ENCODE measurements at places on chromosomes 7 and 10. TPM values are rescaled to one million over a fixed set of nuclear protein-coding genes. Genes with fewer than 3 reads are reported as not detected.

- no peaks in the 10 kb centered on the region for H3K36me3 ChIP-seq
- no peaks in the 10 kb centered on the region for H3K27me3 ChIP-seq
- peak; percentile 81 for DNase-seq
- H3K4me1 ChIP-seq, result no peaks in the 10 kb centered on the region
- no peak overlapping the region for H3K4me3 ChIP-seq
Measured at GRCh38 chr10:71092812-71093401, 119.5 kb upstream of the UNC5B start.

DNA sequence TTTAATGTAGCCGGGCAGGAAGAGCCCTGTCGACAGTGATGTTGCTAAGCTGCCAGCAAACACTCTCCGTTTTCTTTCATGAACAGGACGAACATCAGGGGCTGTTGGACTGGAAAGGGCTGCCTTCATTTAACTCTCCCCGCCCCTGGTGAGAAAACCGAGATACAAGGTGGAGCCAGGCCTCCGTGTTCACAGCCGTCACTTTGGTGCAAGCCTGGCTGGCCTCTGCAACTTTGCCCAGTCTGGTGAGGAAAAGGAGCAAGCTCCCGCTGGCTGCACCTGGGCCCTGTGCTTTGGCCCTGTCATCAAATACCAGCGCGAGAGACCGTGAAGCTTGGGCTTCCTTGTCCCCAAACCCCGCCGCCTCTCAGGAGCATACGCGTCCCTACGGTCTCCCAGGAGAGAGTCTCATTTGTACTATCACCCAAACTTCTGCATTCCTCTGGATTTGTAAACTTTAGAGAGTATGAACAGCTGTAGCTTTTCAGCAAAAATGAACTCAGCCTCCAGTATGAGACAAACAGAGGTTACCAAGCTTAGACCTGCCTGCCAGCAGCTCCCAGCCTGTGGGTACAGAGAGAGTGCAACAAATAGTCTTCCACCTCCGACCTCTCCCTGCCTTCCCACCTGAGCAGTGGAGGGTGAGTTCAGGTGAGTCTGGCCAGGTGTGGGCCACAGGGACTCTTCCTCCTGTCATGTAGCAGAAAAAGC lies 445.3 kb upstream of the MGMT start:
- no peak for DNase-seq
- H3K4me3 ChIP-seq, result no peak overlapping the region
- peaks cover 21% of the 10 kb centered on the region for H3K4me1 ChIP-seq
- no peaks in the 10 kb centered on the region for H3K27me3 ChIP-seq

GRCh38 chr10:93468461-93469213 lies 13.5 kb downstream of the MYOF start:
- H3K4me3 ChIP-seq, result no peak overlapping the region
- H3K27me3 ChIP-seq, result no peaks in the 10 kb centered on the region
- DNase-seq, result no peak
- H3K4me1 ChIP-seq, result peaks cover 94% of the 10 kb centered on the region

DNA sequence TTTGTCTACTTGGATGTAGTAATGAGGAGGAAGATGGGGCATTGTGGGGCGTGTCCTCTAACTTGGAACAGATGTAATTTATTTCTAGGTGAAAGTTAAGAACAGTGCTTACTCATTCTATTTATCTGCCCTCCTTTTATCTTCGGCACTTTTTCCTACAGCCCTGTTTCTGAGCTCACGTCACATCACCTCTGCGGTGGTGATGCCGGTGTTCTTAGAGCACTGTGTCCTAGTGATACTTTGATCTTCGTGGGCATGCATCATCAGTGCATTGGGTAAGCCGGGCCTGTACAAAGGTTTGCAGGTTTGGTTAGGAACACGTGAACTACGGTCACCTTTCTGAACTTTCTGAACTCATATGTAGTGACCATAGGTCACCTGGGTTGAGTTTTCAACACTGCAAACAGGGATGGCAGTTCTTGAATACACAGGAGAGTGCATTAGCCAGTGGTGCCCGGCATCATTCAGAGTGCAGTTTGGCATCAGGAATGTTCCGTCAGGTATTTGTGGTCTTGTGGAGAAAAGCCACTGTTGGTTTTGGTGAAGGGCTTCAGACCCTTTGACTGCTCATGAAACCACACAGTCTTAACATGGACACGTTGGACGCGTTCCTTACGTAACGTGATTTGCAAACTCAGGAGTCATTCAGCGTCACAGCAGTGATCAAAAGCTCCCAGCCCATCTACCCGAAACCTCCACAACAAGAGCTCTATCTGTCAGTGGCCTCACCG lies 5.6 kb downstream of the POR start:
- no peaks in the 10 kb centered on the region for H3K27me3 ChIP-seq
- no peak for DNase-seq
- peaks cover 4% of the 10 kb centered on the region for H3K36me3 ChIP-seq
- H3K4me3 ChIP-seq, result no peak overlapping the region

DNA sequence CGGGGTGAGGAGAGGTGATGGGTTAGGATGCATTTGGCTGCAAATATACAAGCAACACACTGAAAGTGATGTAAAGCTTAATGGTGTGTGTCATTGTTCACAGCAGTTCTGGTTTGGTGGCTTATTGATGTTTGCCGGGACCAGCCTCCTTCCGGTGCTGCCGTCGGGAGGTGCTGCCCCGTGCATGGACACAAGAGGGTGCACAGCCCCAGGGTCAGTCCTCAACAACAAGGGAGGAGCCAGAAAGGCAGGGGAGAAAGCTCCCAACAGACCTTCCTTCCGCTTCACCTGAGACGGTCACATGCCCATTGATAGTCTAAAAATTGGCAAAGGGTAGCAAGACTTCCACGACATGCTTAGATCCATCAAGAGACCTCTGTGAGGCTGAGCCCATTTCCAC lies 9.5 kb downstream of the RNF32 start:
- no peaks in the 10 kb centered on the region for H3K4me1 ChIP-seq
- H3K4me3 ChIP-seq, result no peak overlapping the region
- DNase-seq, result no peak
- no peaks in the 10 kb centered on the region for H3K27me3 ChIP-seq

GRCh38 chr10:47167591-47167990 lies 132.4 kb upstream of the GDF10 start:
- no peak overlapping the region for H3K4me3 ChIP-seq
- DNase-seq, result no peak
- peak overlapping the region; percentile 35 for H3K27ac ChIP-seq
- no peaks in the 10 kb centered on the region for H3K36me3 ChIP-seq
- H3K27me3 ChIP-seq, result no peaks in the 10 kb centered on the region
- peaks cover 26% of the 10 kb centered on the region for H3K4me1 ChIP-seq

DNA sequence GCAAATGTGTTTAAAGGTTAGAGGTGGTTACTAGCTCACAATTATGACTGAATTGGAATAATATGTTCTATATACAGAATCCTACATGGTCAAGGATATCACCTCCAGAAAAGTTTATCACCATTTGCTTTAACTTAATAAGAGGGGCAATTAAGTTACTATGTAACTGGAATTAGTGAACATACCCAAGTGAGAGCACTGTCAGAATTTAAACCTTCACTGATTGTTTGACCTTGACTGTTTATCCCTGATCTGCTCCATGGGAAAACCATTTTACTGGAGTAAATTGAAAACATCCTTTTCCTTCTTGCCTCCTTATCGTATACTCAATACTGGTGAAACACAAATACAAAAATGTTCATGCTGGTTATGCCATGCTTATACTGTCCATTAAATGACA lies 107.4 kb downstream of the SEMA3D start:
- no peak overlapping the region for H3K4me3 ChIP-seq
- DNase-seq, result no peak
- H3K4me1 ChIP-seq, result no peaks in the 10 kb centered on the region
- H3K27ac ChIP-seq, result no peak overlapping the region
- no peaks in the 10 kb centered on the region for H3K27me3 ChIP-seq

DNA sequence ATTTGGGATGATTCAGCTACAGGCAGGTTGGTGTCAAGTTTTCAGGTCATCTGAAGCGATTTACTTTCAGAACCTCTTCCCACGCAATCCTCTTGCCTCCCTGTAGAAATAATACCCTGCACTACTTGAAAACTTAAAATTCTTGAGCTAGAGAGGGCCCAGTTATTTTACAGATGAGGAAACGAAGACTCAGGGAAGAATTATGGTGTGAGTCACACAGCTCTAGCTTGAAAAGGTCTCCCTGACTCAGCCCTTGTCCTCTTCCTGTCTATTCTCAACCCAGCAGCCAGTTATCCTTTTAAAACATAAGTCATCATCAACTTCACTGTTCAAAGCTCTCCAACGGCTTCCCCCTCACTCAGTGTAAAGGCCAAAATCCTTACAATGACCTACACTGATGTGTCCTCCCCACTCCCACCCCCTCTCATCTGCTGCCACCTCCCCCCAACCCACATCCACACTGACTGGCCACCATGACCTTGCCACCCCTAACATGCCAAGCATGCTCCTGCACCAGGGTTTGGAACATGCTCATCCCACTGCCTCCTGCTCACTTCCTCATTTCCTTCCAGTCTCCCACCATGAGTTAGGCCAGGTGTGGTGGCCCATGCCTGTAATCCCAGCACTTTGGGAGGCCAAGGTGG lies 3.4 kb downstream of the DNMBP start:
- peak overlapping the region; percentile 90 for H3K27ac ChIP-seq
- H3K4me3 ChIP-seq, result no peak overlapping the region
- no peaks in the 10 kb centered on the region for H3K27me3 ChIP-seq
- H3K36me3 ChIP-seq, result no peaks in the 10 kb centered on the region
- H3K4me1 ChIP-seq, result peaks cover 43% of the 10 kb centered on the region

- no peaks in the 10 kb centered on the region for H3K27me3 ChIP-seq
- peak overlapping the region; percentile 53 for H3K4me3 ChIP-seq
- no peaks in the 10 kb centered on the region for H3K36me3 ChIP-seq
- H3K4me1 ChIP-seq, result peaks cover 65% of the 10 kb centered on the region
- H3K27ac ChIP-seq, result peak overlapping the region; percentile 91
Measured at GRCh38 chr10:29841724-29842649, 207.2 kb upstream of the SVIL start.

GRCh38 chr10:74081941-74082718 lies 68.5 kb downstream of the AP3M1 start:
- H3K4me1 ChIP-seq, result peaks cover 64% of the 10 kb centered on the region
- H3K27ac ChIP-seq, result peak overlapping the region; percentile 20
- H3K36me3 ChIP-seq, result peaks cover 22% of the 10 kb centered on the region
- no peak overlapping the region for H3K4me3 ChIP-seq
- DNase-seq, result peak; percentile 39
- no peaks in the 10 kb centered on the region for H3K27me3 ChIP-seq

DNA sequence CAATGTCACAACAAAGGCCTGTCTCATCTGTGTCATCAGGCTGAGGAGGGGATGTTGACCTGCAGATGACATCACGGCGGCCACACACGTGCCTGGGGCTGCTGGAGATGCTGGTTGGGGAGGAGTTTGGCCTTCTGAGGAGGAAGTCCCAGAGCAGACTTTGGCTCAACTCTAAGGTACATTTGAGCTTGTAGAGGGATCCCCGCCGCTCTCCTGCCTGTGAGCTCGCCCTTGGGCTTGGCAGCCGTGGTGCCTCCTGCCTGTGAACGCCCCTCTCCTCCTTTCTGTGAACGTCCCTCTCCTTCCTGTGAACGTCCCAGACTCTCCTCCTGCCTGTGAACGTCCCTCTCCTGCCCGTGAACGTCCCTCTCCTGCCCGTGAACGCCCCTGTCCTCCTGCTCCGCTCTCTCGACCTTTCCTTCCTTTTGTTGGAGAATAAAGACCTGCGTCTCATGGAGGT lies 176.4 kb downstream of the DNAJB6 start:
- no peak overlapping the region for H3K4me3 ChIP-seq
- H3K27ac ChIP-seq, result no peak overlapping the region
- H3K27me3 ChIP-seq, result no peaks in the 10 kb centered on the region
- no peaks in the 10 kb centered on the region for H3K4me1 ChIP-seq
- no peak for DNase-seq
- no peaks in the 10 kb centered on the region for H3K36me3 ChIP-seq

GRCh38 chr7:121530227-121531174 lies 134.4 kb upstream of the FAM3C start:
- no peak overlapping the region for H3K4me3 ChIP-seq
- H3K4me1 ChIP-seq, result no peaks in the 10 kb centered on the region
- no peak overlapping the region for H3K27ac ChIP-seq
- no peaks in the 10 kb centered on the region for H3K27me3 ChIP-seq
- no peaks in the 10 kb centered on the region for H3K36me3 ChIP-seq

GRCh38 chr10:32360241-32360640 lies 13.3 kb upstream of the EPC1 start:
- H3K27me3 ChIP-seq, result no peaks in the 10 kb centered on the region
- H3K4me3 ChIP-seq, result no peak overlapping the region
- peaks cover 39% of the 10 kb centered on the region for H3K4me1 ChIP-seq

DNA sequence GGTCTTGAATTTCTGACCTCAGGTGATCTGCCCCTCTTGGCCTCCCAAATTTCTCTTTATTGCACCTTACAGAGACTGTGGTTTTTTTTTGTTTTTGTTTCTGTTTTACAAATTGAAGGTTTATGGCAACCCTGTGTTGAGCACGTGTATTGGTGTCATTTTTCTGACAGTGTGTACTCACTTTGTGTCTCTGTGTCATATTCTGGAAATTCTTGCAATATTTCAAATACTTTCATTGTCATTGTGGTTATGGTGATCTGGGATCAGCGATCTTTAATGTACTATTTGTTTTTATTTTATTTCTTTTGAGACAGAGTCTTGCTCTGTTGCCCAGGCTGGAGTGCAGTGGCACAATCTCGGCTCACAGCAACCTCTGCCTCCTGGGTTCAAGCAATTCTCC lies 89.8 kb downstream of the PRTFDC1 start:
- H3K4me1 ChIP-seq, result peaks cover 5% of the 10 kb centered on the region
- no peaks in the 10 kb centered on the region for H3K36me3 ChIP-seq
- no peak overlapping the region for H3K4me3 ChIP-seq
- DNase-seq, result no peak
- H3K27me3 ChIP-seq, result no peaks in the 10 kb centered on the region
- no peak overlapping the region for H3K27ac ChIP-seq

DNA sequence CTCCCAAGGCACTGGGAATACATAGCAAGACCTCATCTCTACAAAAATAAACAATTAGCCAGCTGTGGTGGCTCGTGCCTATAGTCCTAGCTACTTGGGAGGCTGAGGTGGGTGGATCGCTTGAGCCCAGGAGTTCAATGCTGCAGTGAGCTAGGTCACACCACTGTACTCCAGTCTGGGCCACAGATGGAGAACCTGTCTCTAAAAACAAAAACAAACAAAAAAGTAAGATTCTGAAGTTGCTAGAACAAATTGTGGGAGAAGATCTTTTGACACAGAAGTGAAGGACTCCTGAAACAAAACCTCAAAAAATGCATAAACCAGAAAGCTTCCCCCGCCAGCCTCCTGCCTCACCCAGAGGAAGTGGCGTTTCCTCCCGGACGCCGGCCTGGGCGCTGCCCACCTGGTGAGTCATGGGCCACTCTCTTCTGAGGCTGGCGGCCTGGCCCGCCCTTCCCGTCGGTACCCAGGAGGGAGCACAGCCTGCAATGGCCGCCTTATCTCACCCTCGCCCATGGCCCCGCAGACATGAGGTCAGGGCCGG lies 25.4 kb upstream of the ELN start:
- H3K27me3 ChIP-seq, result no peaks in the 10 kb centered on the region
- H3K4me3 ChIP-seq, result no peak overlapping the region
- peak overlapping the region; percentile 88 for H3K27ac ChIP-seq
- no peaks in the 10 kb centered on the region for H3K36me3 ChIP-seq

- no peaks in the 10 kb centered on the region for H3K36me3 ChIP-seq
- no peaks in the 10 kb centered on the region for H3K27me3 ChIP-seq
- no peak overlapping the region for H3K27ac ChIP-seq
Measured at GRCh38 chr10:33556620-33557019, 222.2 kb upstream of the NRP1 start.

Gene CHAT
- not detected for total RNA-seq

Gene LRRC17
- 3.5 TPM for total RNA-seq

Gene NCF1
- total RNA-seq, result 4.5 TPM

Gene CACUL1
- total RNA-seq, result 44.4 TPM

Gene CHST12
- total RNA-seq, result 24.0 TPM

Gene TEX47
- total RNA-seq, result not detected

Gene NUTM2E
- not detected for total RNA-seq

Gene GATAD1
- total RNA-seq, result 36.4 TPM

Gene SFTPA1
- 7.1 TPM for total RNA-seq

Gene UCN3
- not detected for total RNA-seq

Gene CC2D2B
- 2.1 TPM for total RNA-seq

Gene UPK3BL1
- total RNA-seq, result 16.1 TPM

Gene ITPRID1
- not detected for total RNA-seq

Gene TDRD1
- 0.11 TPM for total RNA-seq
